ENCODE measurements at places on chromosomes 3 and 15.

GRCh38 chr15:89665449-89666181, 10.3 kb upstream of the KIF7 start:
- peak; percentile 77 for DNase-seq

DNA sequence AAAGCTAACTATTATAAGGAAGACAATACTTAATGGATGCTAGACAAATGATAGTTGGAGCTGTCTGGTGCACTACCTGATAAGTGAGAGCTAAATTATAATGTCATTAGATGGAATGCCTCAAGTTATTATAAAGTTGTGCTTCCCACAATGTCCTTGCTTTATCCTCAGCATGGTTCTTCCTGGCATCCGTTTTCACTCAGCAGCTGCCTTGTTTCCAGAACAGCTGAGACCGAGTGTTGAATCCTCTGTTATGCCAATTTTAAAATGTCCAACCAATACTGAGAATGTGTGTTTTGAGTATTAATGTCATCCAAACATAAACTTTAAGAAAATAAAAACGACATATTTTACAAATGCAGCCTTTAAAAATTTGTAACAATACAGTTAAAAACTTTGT, 286.7 kb upstream of the SOX2 start:
- DNase-seq: peak; percentile 70

- DNase-seq: no peak
These were observed 73.5 kb upstream of the ABI3BP start for GRCh38 chr3:101066711-101067129.

GRCh38 chr3:89072642-89073041, 34.8 kb upstream of the EPHA3 start:
- DNase-seq: no peak

- no peak for DNase-seq
These were observed 74.4 kb upstream of the CTDSPL start for GRCh38 chr3:37787153-37787867.

GRCh38 chr15:90219421-90220141, 14.2 kb downstream of the CIB1 start:
- peak; percentile 57 for DNase-seq

DNA sequence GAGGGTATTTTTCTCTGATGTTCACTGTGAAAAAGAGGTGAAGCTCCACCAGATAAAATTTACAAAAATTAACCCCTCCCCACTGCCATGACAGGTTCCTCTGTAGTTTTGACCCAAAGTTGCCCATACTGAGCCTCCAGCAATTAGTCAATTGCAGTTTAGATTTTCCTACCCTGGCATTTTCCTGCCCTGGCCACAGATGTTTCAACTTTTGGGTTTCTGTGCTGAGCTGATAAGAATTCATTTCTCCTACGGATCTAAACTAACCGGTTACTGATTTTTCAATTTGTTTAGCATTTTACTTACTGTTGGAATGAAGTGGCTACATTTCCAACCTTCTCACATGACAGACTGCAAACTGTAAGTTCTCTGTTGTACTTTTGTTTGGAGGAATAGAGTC, 1346.1 kb upstream of the EPHA6 start:
- DNase-seq: no peak

- peak; percentile 68 for DNase-seq
These were observed 237.7 kb downstream of the SLCO3A1 start for GRCh38 chr15:92091155-92091734.

DNA sequence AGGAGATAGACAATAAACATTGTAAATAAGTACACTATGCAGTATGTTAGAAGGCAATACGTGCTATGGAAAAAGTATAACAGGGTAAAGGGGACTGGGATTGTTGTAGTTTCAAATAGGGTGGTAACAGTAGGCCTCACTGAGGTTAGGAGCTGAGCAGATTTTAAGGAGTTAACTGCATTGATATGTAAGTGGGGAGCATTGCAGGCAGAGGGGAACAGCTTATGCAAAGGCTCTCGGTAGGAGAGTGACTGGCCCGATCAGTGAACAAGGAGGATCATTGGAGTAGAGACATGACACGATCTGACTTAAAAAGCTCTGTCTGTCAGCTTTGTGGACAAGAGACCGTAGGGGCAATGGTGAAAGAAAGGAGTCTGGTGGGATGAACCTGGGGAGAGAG, 46.8 kb downstream of the PCCB start:
- no peak for DNase-seq

Data from tongue (tissue), 3 donors.